ENCODE measurements at places on chromosomes 16 and 17.

GRCh38 chr16:22220069-22220440 is 14.0 kb downstream of the EEF2K start:
- no peak for DNase-seq

GRCh38 chr17:74211141-74211911 is 2.0 kb upstream of the TTYH2 start:
- no peak for DNase-seq

- DNase-seq: peak; percentile 70
Observed at GRCh38 chr17:20009302-20010098, at the start of gene SPECC1. TSS of gene SPECC1 (plus strand) at chr17:20009359. CDS start at chr17:20096652, 87,293 bp downstream.

- DNase-seq: no peak
Observed at GRCh38 chr16:80652441-80652840, 111.6 kb downstream of the DYNLRB2 start.

- no peak for DNase-seq
Observed at GRCh38 chr17:32350666-32351418, 885 bp downstream of the ZNF207 start.

- DNase-seq: no peak
Observed at GRCh38 chr16:11980136-11980844, 3.8 kb downstream of the SNX29 start.

GRCh38 chr16:54633943-54634362 is 296.7 kb upstream of the IRX5 start:
- DNase-seq: no peak

DNA sequence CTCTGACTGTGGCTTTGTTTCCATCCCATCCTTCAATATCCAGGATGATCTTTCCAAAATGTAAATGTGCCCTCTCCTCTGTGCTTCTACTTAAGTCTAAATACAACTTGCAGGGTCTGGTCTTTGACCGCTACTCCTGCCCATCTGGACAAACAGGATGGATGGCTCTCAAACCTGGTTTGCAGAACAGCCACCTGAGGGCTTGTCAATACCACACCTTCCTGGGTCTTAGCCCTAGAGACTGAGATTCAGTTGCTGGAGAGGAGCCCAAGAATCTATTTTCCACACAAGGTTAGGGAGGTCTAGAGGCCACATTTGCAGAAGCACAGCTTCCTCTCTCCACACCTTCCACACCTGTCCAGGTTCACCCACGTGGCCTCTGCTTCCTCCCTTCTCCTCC is 1.9 kb upstream of the GRB7 start:
- DNase-seq: no peak

GRCh38 chr17:30995347-30995746 is 24.5 kb downstream of the RNF135 start:
- no peak for DNase-seq

GRCh38 chr16:30615358-30616091 is 5.3 kb upstream of the ZNF689 start:
- peak; percentile 24 for DNase-seq

DNA sequence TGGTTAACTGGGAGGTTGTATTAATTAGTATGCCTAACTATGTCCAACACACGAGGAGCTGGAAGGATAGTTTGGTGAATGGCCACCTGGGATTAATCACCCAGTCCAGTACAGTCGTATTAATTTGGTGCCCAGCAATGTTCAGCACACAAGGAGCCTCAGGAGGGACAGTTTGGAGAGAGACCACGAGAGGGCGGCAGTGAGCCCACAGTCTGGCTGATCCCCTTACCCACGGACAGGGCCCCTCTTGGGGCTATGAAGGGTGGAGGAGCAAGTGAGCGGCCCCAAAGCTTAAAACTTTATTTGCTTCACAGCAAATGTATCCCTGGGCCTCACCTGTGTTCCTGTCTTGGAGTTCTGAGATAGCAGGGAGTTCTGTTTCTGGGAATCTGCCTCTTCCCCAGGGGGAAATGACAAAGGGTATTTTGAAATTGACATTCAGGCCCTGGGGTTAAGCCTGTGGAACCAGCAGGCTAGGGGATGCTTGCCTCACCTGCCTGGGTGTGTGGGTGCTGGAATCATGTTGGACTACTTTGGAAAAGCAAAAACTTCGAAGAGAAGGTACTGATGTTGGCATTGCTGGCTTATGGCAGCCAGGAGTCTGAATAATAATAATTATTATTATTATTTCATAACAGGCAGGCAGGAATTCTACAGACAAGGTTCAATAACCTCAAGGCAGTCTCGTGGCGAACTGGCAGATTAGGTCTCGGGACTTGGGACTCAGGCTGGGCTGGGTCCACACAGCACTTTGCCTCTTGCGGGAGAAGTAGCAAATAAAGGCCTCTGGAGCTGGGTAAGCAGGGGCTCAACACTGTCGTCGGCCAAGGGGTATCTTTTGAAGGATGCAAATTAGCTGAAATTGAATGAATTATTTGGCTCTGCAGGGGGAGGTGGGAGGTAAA is 227.6 kb upstream of the ASIC2 start:
- peak; percentile 9 for DNase-seq

GRCh38 chr16:48617104-48617705 is 7.2 kb upstream of the N4BP1 start:
- DNase-seq: no peak

GRCh38 chr17:7987112-7987893 is 15.1 kb upstream of the GUCY2D start:
- DNase-seq: no peak

DNA sequence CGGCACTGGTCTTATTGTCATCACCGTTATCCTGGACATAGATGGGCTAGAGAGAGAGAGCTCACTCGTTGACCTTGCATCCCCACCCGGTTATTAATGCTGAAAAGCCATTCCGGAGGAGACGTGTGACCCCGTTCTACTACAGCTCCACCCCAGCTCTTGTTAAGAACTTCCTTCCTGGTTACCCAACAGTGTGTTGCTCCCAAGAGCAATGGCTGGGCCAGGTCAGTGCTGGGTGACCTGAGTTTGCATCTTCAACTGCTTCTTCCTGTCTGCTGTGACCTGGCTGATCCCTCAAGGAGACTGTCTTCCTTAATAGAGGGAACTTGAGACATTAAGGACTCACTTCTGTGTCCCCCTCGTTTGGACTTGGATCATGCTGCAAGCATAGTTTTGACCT is 96.1 kb upstream of the SDK2 start:
- no peak for DNase-seq

- no peak for DNase-seq
Observed at GRCh38 chr16:75238132-75238852, 13.1 kb downstream of the BCAR1 start.

GRCh38 chr16:85303354-85303883 is 191.1 kb upstream of the CIBAR2 start:
- peak; percentile 59 for DNase-seq

- DNase-seq: no peak
Observed at GRCh38 chr16:66714654-66715307, 18.2 kb upstream of the CMTM4 start.

DNA sequence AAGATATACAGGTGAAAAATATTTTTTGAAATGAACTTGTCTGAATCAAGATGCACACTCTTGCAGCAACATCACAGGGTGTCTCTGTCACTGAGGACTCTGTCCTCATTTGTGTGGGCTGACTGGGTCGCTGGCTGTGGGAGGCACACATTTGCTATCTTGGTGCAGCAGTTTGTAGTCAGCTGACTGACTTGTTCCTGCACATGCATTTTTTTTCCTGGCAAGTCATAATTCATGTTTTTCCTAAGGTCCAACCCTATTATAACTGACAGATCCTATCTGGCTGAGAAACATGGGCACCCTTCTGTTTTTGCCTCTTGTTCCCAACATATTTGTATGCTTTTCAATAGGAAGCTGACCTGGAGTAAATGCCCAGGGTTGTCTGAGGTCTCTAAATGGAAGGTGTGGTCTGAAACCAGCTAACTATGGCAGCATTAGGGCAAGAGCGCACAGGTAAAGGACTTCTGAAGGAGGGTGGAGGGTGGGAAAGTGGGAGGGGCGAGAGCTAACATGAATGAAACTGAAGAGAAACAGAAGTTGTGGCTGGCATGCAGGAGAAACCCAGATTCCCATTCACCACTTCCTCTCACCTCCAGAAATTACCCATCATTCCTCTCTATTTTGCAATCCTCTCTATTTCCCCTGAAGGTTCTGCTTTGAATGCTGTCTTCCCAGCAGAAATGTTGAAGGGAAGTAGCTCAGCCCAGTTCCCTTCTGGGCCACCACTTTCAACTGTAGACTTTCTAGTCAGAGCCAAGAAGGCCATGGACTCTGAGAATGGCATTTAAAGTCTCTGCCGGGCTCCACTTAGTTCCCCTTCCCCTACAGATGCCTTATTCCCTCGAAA is 166.1 kb downstream of the PRKCA start:
- DNase-seq: no peak

DNA sequence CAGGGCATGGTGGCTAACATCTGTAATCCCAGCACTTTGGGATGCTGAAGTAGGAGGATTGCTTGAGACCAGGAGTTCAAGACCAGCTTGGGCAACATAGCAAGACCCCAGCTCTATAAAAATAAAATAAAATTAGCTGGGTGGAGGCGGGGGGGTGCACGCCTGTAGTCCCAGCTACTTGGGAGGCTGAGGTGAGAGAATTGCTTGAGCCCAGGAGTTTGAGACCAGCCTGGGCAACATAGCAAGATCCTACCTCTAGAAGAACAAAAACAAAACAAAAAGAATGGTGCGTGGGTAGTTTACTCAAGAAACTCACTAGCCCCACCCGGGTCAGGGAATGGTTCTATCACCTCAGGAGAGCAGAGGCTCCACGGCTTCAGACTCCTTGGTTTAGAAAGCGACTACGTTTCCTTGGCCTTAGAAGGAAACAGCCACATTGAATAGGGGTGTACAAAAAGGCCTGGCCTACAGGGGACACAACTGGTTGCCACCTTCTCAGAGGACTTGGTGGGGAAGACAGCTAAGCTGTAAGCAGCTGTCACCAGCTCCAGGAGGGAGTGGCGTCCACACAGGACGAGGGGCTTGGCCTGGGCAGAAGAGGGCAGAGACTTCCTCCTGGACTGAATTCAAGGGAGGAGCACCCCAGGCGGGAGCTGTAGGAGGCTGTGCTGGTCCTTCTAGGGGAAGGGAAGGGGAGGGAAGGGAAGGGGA is 716 bp downstream of the TK1 start:
- DNase-seq: no peak

DNA sequence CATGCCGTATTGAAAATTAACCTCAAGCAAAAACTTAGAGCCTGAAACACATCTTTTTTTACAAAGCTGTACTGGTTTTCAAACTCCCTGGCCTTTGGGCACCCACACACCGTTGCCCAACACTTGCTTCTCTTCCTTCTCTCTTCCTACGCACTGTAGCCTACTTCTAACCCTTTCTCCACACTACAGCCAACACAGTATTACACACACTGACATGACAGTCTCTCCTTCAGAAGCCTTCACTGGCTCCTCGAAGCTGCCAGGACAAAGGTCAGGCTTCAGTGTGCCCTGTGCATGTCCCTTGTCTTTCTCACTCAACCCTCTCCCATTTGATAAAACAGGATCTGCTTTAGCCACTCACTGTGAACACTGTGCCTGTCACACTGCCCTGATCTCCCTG is 8.0 kb downstream of the FANCA start:
- DNase-seq: no peak

GRCh38 chr16:86403541-86404163 is 106.7 kb upstream of the FOXF1 start:
- DNase-seq: no peak

GRCh38 chr16:81421126-81421525 is 23.5 kb upstream of the CMIP start:
- no peak for DNase-seq

DNA sequence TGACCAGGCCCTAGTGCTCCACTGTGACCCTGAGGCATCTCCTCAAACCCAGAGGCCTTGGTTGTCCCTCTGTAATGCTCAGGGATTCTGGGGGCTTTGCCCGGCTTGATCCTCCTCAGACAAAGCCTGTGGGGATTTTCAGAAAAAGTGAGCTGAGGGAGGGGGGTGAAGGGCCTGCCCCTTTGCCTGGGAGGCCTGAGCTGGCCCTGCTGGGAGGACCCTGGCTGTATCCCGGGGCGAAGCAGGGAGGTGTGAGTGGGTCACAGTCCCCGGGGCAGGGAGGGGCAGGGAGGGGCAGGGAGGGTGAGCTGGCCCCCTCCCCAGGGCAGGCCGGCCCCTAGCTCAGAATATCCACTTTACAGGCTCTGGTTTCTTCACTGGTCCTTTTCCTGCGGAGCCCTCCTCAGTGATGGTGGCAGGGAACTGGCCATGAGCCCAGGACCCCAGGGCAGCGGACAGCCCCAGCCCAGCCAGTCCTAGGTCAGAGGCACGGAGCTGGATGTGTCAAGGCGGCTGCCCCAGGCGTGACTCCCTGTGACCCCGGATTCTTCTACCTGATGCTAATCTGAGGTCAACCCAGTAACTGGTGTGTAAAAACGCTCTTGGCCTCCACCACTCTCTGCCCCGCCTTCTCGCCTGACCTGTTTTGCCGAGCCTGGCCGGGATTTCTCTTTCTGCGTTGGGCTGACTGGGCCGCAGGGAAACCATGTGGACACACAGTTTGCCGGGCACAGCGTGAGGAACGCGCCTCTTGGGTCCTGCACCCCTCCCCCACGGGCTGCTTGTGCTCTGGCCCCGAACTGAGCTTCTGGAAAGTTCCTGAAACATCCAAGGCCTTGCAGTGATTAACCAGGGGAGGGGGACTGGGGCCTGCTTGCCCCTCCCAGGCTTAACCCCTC is 5.8 kb upstream of the FASN start:
- no peak for DNase-seq

- DNase-seq: no peak
Observed at GRCh38 chr16:59432896-59433295, 698.8 kb upstream of the GOT2 start.

DNA sequence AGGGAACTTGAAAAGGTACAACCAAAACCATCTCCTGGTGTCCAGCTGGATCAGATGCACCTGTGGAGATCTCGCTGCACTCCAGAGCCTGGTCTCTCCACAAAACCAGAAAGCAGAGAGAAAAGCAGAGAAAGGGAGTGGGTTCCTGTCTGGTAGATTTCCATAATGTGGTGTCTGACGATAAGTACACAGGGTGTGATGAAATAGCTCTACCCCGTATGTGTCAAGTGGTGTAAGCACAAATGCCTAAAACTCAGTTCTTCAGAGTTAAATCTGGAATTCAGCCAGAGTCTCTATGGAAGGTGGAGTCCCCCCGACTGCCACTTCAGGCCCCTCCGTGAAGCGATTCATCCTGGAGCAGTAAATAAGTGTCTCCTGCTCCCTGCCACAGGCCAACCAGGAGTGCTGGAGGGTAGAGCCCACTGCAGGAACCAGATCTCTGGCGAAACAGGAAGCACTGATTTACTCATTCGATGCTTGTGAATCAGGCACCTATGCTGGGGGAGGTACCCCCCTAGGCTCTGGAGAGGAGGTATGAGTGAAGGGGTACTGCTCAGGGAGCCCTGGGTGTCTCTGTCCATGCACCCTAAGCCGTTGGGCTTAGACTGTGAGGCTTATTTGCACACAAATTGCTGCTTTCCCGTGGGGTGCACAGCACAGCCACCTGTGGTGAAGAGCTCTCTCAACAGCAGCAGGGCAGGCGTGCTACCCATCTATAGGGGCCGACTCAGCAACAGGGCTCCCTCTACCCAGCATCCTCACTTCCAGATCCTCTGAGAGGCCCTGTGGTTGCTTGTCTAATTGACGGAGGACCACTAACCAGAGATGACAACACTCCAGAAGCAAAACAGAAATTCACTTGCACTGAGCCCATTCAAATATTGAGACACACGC is 97.1 kb upstream of the MYOCD start:
- DNase-seq: no peak

- no peak for DNase-seq
Observed at GRCh38 chr17:56347639-56348038, 194.4 kb downstream of the ANKFN1 start.

Measured in stimulated activated CD8-positive, alpha-beta memory T cell treated with anti-CD3 and anti-CD28 coated beads, Interleukin-7, amount 100 ng/mL, for 1 hour (primary cell).